PC-3 (cell line): ENCODE measurements at places on chromosomes 5 and 9. TPM values are rescaled to one million over a fixed set of nuclear protein-coding genes. Genes with fewer than 3 reads are reported as not detected.

DNA sequence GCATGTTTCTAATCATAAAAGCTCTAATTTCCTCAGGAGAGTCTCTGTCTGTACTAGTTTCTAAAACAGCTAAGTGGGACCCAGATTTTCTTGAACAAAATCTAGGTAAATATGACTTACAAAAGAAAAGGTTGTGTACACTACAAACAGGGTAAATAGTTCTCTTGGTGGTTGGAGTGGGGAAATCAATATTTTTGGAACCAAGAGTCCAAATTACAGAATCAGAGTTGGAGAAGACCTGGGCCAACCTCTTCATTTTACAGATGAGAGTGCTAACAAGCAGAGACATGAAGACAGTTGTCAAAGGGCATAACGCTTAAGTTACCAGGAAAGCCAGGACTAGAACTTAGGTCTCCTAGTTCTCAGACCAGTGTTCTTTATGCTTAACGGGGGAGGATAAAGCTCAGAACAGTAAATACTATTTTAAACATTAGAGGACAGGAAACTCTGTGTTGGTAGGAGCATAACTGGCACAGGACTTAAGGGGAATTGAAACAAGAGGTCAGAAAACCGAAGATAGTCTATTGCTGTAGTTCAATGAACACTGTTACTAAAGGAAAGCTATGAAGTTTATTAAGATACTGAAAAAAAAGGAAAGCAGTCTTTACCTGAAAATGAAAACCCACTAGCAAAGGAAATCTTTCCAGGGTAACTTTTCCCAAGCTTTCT lies 9.3 kb upstream of the GOLGA1 start:
- no peak for DNase-seq
- H3K4me3 ChIP-seq, result no peak overlapping the region
- H3K27me3 ChIP-seq, result no peaks in the 10 kb centered on the region
- no peak overlapping the region for H3K27ac ChIP-seq

- H3K27me3 ChIP-seq, result no peaks in the 10 kb centered on the region
- H3K27ac ChIP-seq, result no peak overlapping the region
- H3K4me3 ChIP-seq, result no peak overlapping the region
- H3K4me1 ChIP-seq, result no peaks in the 10 kb centered on the region
Measured at GRCh38 chr9:114038724-114039313, 39.3 kb downstream of the AMBP start.

GRCh38 chr9:119441338-119441737 lies 72.1 kb upstream of the BRINP1 start:
- H3K4me1 ChIP-seq, result no peaks in the 10 kb centered on the region
- H3K27ac ChIP-seq, result no peak overlapping the region
- no peaks in the 10 kb centered on the region for H3K27me3 ChIP-seq
- no peaks in the 10 kb centered on the region for H3K36me3 ChIP-seq

- no peaks in the 10 kb centered on the region for H3K36me3 ChIP-seq
- no peak overlapping the region for H3K27ac ChIP-seq
- H3K4me1 ChIP-seq, result no peaks in the 10 kb centered on the region
Measured at GRCh38 chr9:69582018-69582417, 90.2 kb downstream of the APBA1 start.

Gene CCDC107
- 34.9 and 37.0 TPM in 2 replicates for total RNA-seq
